Astrocyte (in vitro differentiated cells and primary cell): ENCODE measurements at places on chromosomes 16 and 17.

DNA sequence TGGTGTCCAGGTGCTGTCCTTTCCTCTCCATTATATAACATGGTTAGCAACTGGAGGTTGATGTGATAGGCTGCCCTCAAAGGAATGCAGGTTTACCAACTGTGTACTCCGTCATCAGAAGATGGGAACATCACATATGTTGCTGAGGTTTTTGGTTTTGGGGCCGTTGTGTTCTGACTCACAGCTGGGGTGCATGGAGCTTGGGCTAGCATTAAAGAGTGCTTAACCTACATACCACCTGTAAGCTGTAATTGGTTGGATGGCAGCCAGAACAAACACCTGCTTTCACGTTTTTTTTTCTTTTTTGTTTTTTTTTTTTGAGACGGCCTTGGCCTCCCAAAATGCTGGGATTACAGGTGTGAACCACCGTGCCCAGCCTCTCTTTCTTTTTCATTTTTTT is 20.9 kb downstream of the TMEM11 start:
- no peak for DNase-seq

- peak; percentile 73 for DNase-seq
Measured at GRCh38 chr16:3282103-3282729, 1.1 kb upstream of the ZNF263 start.

GRCh38 chr16:58109330-58109729 is 19.9 kb downstream of the CFAP20 start:
- DNase-seq, result no peak

DNA sequence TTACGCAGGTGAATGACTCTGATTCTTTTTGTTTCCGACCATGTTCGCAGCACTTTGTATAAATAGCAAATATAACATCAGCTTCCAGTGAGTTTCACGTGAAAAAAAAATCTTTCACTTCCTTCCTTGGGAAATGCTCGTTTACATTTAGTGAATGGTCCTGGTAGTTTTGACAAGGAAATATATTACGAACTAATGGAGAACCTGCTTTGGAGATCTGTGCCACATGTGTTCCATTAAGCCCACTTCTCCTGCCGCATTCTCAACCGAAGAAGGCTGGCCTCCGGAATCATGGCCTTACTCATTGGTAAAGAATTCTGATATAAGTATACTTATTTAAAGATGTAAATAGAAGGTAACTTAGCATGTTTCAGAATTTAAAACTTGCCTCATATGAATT is 3.6 kb downstream of the CRAMP1 start:
- DNase-seq, result no peak

- no peak for DNase-seq
Measured at GRCh38 chr16:69316595-69317034, 5.5 kb downstream of the VPS4A start.

- DNase-seq, result no peak
Measured at GRCh38 chr17:19533718-19534561, at the start of gene SLC47A1. SLC47A1 (plus strand) TSS chr17:19533854; CDS start chr17:19533940, 86 bp downstream.

DNA sequence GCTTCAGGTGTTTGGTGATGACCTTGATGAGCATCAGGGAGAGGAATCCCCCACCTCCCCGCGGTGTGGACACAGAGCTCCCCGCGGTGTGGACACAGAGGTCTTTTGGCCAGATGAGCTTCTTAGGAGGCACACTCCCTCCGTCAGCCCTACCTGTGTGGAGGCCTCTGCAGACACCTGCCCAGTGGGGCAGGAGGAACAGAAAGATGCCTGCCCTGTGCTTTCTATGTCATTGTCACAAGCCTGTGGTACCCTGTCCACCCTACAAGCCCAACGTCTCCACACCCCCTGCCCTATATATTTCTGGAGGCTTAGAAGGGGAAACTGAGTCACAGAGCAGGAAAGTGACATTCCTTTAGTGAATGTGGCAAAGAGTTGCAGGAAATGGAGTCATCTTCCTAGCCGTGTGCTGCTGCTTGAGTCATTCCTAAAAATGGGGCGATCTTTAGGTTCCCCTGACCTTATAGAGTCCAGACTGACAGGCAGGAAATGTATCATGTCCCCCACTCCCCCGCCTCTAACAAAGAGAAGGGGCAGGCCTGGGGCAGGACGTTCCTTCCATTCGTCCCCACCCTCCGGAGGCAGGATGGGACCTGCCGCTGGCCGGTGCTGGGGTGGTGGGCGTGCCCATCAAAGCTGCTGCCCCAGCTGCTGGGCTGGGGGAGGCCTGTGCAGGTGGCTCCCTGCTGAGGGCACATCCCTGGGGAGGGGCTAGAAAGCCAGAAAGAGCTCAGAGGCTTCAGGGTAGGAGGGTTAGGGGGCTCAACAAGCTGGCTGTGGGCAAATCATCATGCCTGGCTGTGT is 1.0 kb upstream of the C16orf74 start:
- DNase-seq, result no peak

GRCh38 chr17:9755083-9755482 is 36.3 kb downstream of the DHRS7C start:
- peak; percentile 3 for DNase-seq

- no peak for DNase-seq
Measured at GRCh38 chr16:57537194-57537505, 779 bp upstream of the CCDC102A start.

GRCh38 chr17:68501074-68501473 is 11.2 kb upstream of the PRKAR1A start:
- no peak for DNase-seq

GRCh38 chr16:27952811-27953210 is 110.7 kb downstream of the GSG1L start:
- DNase-seq, result no peak

DNA sequence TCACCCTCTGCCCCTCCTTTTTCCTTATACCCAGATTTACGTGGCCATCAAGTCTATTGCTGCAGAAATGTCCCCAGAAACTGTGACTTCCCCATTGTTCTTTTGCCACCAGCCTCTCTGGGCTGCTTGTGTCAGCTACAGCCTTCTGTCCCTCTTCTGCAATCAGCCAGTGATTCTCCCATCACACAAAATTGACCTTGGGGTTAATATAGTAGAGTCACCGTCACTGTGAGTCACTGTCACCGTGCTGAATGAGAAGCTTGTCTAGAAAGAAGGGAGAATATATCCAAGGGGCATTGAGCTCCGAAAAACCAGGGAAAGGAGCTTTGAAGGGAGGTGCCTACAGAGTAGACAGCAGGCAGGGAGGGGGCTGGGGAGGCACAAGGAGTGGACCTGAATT is 290.5 kb downstream of the HAPSTR1 start:
- no peak for DNase-seq

DNA sequence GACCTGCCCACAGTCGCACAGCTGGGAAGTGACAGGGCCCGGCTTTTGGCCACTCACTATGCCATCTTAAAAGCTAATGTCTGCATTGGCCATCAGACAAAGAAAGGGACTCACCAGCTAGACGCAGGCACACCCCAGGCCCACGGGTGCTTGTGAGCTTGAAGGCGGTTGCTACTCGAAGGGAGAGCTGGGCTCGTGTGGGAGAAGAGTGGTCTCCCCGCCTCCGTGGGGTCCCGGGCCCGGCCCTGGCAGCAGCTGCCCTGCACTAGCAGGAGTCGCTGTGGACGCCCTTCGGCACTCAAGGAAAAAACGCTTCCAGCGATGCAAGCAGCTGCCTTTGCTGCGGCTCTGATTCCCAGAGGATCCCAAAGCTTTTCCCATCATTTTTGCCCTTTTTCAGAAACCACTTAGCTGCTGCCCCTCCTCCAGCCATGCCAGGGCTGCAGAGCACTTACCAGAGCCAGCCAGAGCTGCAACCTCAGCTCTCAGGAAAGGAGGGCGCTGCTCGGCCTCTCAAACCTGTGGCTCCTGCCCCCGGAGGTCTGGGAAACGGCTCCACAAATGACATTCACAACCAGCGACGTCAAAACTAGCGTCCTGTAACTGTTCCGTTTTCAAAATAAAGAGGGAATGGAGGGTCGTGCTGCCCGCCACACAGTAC is 12.3 kb downstream of the TRPV1 start:
- DNase-seq, result no peak

- DNase-seq, result peak; percentile 55
Measured at GRCh38 chr17:5418858-5419355, 555 bp downstream of the NUP88 start.

DNA sequence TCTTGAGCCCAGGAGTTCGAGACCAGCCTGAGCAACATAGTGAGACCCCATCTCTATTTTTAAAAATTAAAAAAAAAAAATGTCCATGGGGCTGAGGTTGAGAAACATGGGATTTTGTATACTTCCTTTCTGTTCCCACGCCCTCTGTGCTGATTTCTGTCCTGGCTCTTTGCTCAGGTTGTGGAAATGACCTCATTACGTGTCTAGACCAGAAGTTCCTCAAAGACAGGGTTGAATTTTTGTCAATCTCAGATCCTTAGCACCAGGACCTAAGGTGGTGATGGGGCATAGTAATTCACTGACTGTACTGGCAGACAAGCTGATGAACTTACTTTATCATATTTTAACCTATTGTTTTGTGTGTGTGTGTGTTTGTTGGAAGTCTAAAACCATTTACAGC is 11.2 kb upstream of the HNF1B start:
- DNase-seq, result no peak

DNA sequence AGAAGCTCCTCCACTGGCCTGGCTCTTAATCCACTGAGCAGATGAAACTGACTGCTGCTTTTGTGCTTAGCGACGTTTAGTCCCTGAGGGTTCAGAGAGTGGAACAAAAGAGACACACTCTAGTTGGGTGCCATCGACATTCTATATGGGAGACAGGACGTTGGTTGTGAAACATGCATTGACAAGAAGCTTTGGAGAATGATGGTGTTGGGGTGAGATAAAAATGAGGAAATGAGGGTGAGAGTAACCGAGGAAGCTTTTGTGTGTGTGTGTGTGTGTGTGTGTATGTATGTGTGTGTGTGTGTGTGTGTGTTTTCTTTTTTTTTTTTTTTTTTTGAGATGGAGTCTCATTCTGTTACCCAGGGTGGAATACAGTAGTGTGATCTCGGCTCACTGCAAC is 89.5 kb downstream of the ABCC1 start:
- DNase-seq, result no peak

DNA sequence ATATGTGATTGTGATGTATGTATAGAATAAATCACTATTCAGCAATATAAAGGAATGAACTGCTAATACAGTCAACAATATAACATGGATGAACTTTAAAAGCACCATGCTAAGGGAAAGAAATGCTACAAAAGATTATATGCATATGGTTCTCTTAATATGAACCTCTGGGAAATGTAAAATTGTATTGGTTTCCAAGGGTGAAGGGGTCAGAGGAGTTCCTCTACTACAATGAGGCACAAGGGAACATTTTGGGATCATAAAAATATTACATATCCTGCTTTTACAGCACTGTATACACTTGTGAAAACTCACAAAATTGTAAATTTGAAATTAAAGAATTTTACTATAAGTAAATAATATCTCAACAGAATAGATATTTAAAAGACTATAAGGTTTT is 111.4 kb downstream of the CA10 start:
- DNase-seq, result no peak

DNA sequence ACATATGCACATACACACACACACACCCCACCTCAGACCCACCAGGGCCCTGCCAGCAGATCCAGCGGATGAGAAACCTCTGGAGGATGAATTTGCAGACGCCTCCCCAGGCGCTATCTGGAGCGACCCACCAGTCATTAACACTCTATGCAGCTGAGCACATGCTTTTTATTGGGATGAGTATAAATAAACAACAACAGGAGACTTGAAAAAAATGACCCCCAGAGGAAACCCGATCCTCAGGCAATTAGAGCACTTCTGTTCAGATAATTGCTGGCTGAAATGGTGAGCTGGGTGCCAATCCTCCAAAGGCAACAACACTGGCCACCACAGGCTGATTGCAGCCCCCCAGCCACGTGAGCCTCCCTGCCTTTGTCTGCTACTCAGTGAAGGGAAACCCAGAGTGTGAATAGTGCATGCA is 32.9 kb downstream of the DYNLRB2 start:
- no peak for DNase-seq

DNA sequence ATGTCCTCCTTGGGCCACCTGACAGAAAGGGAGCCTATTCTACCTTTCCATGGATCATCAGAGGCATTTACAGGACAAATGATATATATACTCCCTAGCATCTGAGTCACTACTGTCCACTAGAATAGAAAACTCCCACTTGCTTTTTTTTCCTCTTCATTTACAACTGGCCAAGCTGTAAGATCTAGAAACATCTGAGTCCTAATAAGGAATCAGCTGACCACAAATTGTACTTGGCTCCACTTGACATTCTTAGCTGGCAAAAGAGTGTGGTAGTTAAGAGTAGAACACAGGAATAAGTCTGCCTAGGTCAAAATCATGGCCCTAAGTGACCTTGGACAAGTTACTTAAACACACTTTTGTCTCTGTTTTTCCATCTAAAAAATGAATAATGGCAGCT is 5.2 kb downstream of the RUSF1 start:
- DNase-seq, result peak; percentile 65

DNA sequence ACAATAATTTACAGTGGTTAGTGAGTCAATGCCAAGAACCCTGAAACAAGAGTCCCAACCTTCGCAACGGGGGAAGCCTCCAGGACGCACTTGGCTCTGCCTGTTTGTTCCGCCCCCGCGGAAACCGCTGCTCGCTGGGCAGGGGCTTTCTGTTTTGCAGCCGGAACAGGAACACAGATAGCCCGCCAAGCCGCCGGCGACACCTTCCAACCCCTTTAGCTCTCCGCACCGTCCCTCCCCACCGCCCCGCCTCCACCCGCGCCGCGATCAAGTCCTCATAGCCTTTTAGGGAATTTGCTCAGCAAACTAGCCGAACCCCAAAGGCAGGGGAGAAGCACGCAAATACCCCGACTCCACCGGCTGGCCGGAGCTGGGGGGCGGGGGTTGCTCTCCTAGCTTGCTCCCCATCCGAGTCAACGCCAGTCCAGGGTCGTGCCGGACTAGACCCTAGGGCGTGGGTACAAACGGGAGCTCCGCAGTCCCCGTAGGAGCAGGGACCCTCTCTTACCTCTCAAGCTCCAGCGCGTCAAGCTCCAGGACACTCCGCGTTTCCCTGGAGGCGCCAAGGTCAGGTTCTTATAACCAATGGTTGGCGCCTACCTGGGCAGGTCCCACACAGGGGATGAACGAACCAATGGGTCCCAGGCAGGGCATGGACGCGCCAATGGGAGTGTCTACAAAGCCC is at the start of gene SLFN13:
TSS of gene SLFN13 (minus strand) at position 553 of the 685 bp plus-strand sequence. CDS start 3,086 bp downstream, outside the sequence.
- peak; percentile 73 for DNase-seq
